ENCODE measurements at places on chromosomes 6 and 20.

GRCh38 chr20:44805979-44806620, 4.2 kb downstream of the RIMS4 start:
- ATAC-seq = no peak

DNA sequence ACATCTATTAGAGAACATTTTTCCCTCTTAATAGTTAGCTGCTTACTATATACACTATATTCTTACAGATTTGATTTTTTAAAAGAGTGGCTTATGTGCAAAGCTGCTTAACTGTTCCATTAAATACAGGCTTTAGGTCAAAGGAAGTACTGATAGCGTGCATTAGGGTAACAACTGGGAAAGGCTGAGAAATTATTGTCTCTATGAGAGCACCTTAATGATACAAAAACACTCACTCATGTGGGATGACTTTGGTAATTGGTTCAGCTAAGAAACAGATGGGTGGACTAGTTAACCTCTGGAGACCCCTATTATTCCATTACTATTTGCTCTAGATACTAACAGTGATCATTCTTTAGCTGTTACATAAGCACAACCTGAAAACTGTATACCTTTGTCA, 4.0 kb downstream of the DCDC2 start:
- no peak for ATAC-seq

- no peak for ATAC-seq
Measured at GRCh38 chr6:136426627-136427377, 123.4 kb downstream of the MAP7 start.

DNA sequence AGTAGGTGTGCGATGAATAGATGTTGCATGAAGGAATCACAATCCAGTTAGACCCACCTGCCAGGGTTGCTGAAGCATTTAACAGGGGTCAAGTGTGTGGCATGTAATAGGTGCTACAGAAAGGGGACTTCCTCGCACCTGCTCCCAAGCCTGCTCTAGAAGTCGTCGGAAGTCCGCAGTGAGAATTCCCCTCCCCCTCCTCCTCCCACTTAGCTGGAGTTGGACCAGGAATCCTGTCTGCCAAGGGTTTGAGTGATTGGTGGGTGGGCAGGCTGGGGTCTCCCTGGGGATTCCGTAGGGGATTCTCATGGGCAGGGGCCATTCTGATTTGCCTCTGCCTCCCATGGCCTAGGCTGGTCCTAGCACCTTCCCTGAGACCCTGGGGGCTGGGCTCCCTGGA, 10.3 kb downstream of the SCRT2 start:
- no peak for ATAC-seq

DNA sequence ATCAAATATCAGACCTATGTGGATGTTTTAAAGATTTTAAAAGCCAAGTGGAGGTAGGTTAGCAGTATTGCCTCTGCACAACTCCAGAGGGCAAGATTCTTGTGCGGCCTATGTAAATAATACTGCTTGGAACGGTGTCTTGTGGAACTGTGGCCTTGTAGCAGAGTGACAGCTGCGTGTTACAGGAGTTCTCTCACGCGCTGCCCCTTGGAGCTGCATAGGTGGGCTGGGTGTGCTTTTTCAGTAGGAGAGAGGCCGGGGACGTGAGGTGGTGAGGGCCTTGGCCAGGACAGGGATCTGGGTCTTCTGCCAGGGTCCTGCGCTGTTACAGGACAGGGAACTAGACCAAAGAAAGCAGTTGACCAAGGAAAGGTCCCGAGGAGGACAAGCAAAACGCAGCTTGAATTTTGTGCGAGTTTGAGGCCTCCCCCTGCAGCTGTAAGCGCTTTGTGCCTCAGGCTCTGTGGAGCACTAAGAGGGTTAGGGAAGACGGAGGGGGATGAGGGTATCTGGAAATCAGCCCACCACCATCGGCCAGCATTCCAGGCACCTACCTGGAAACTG, 1.5 kb downstream of the TMEM181 start:
- ATAC-seq = no peak

DNA sequence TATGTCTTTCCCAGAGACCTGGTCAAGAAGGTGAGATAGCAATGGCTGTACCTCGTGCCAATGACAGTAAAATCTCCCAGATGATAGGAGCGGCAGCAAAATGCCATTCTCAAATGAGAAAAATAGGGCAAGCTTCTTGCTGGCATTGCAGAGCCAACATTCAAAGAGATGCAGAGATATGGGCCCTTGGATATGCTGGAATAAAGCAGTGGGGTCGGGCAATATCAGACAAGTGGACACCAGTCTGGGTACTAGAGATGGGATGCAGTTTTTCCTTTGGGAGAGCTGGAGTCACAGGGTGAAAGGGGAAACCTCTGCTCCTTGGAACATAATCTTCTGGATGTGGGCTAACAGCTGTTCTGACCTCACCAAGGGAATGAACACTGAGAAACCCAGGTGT, 29.0 kb downstream of the GSTA4 start:
- no peak for ATAC-seq

- ATAC-seq = no peak
Measured at GRCh38 chr6:75819776-75820487, 70.9 kb downstream of the MYO6 start.

GRCh38 chr6:44102527-44102926, 24.7 kb downstream of the MRPL14 start:
- no peak for ATAC-seq

- ATAC-seq = no peak
Measured at GRCh38 chr6:118325220-118325860, 222.8 kb upstream of the PLN start.

GRCh38 chr20:34768096-34768495, 57.4 kb downstream of the NCOA6 start:
- no peak for ATAC-seq

- ATAC-seq = no peak
Measured at GRCh38 chr6:148818939-148819575, 72.2 kb downstream of the UST start.

- peak; percentile 62 for ATAC-seq
Measured at GRCh38 chr6:12051861-12052368, 39.8 kb downstream of the HIVEP1 start.

DNA sequence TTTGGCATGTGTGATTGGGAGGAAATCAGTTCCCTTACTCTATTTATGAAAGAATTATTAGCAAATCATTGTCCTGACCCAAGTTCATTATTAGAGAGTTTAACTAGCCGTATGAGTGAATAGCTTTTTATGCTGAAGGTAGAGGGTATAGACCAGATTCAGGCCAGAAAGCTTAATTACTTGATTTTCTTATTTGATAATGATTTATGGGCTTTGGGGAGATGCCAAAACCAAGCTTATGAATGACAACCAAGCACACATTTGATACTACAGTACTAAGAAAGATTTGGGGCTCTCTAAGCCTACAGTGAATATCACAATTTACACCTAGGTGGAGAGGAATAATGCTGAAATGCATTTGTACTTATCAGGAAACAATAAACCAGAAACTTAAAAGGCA, 193.2 kb downstream of the ARHGAP18 start:
- ATAC-seq = no peak

DNA sequence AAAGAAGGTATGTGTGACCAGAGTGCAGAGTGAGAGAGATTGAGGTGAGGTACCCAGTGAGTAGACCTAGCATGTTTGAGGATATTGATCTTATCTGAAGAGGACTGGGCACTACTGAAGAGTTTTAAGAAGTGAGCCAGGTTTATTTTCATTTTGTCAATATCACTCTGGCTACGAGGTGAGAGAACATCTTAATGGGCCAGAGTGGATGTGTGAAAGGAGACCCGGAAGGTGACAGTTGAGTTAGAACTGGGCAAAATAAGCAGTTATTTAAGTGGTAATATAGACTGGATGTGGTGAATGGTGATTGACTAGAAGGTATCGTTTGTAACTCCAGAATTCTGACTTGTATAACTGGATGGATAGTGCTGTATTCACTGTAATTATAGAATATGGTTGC, 134.1 kb downstream of the QKI start:
- no peak for ATAC-seq

DNA sequence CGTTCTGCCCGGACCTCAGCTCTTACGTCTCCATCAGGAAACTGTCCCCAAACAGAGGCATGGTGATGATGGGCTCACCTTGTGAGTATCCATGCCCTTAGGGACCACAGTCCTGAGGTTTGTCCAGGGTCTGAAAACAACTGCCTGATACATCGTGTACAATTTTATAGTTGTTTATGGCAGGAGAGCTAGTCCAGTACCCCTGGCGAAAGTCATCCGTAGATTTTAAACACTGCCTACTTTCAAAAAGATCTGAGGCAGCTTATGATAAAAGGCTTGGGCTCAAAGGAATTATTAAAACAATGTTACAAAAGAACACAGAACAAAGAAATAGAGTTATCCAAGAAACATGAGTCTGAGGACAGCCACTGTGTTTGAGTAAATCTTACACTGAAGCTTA, 14.0 kb downstream of the NTSR1 start:
- ATAC-seq = no peak

Data from esophagus mucosa (tissue), 1 donor.